Activated CD4-positive, alpha-beta memory T cell treated with anti-CD3 and anti-CD28 coated beads for 36 hours (primary cell): ENCODE measurements at places on chromosomes 5 and 9. TPM values are rescaled to one million over a fixed set of nuclear protein-coding genes. Genes with fewer than 3 reads are reported as not detected.

Gene DDX4
- not detected for total RNA-seq

DNA sequence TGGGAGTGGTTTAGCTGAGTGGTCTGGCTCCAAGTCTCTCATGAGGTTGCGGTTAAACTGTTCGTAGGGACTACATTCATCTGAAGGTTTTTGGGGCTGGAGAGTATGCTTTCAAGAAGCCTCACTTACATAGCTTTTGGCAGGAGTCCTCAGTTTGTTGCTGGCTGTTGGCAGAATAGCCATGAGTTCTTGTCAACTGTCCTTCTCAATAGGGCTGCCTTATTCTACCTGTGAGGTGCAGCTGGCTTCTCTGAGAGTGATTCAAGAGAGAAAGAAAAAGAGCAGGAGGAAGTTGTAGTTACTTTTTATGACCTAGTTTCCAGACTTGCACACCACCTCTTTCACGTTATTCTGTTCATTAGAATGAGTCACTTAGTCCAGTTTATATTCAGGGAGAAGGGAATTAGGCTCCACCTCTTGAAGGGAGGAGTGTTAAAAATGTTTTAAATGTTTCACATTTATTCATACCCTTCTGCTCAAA, 33.2 kb downstream of the YTHDC2 start:
- DNase-seq = no peak

GRCh38 chr9:13744261-13744901, 464.9 kb upstream of the MPDZ start:
- no peak for DNase-seq

DNA sequence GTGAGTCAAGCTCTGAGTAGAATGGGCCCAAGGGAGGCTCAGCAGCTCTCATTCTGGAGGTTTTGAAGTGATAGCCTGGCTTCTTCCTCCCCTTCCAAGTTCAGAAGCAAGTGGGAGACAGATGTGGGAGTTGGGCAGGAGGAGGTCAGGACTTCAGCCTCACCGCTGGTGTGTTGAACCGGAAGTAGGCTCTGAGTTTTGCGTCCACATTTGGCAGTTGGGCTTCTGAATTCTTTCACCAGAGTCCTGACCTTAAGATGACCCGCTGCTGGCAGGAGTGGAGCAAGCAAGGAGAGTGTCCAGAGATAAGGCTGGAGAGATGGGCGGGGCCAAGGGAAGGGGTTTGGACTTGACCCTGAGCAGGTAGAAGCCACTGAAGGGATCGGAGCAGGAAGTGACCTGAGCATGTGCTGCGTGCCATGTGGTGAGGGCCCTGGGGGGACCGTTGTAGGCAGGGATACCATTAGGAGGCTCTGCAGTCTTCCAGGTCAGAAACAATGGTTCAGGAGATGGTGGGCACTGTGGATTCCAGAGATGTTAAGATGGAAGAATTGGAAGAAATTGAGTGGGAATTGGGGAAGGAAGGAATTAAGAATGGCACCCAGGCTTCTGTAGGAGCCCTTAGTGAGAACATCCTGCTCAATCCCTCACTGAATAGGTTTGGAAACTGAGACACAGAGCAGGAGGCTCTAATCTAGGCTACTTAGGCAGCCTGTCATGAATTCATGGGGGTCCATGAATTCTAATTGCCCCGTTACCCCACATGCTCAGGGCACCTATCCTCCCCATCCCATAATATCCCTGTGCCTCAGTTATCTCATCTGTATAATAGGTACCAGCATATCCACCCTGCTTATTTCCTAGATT, 25.9 kb downstream of the GALNT12 start:
- no peak for DNase-seq
